NCI-H345 (cell line): ENCODE measurements at places on chromosomes 5 and 9.
A peak's percentile ranks its signal among the peaks of the same experiment; 100 is the strongest.

DNA sequence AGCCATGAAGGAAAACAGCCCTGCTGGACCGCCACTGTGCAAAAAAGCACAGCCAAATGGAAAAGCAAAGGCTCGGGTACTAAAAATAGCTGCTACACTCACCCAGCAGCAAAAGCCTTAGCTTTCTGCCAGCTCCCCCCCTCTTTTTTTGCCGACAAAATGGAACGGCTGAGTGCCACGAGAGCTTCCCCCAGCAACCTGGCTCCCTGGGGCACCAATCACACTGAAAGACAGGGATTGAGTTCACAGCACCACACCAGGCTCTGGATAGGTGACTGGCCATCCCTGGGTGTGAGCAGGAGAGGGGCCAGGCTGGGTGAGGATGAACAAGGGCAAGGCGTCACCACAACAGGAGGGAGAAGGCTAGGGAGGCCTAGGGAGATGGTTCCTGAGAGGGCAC lies 66.7 kb downstream of the SIL1 start:
- DNase-seq, result peak; percentile 86

DNA sequence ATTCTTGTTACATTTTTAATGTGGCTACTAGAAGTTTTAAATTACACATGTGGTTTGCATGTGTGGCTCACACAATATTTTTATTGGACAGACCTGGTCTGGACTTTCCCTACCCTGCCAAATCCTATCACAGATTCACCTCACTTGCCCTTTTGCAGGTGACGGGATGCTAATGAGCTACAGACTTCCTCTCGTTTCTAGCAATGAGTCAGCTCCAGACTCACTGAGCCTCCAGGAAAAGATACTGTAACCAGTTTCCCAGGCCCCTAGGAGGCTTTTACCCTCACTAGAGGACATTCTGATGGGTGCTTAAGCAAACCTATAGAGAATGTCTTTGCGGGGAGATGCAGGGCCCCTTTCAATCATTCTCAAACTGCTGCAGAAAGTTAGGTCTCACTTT lies 135.4 kb downstream of the WDR41 start:
- no peak for DNase-seq

DNA sequence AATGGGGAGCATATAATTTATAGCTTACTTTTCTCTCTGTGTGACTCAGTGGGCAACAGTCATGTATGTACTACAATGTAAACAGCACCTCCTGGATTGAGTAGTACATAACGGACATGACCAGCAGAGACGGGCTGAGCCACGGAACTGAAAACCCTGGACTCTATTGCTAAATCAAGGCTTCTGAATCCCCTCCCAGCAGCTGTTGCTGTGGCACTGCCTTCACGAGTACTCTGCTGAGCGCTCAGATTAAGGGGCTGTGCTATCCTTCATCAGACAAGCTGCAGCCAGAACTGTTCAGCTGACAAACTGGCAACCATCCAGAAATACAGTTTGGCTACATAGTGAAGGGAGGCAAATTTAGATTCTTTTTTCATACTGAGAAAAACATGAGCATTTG lies 131.3 kb upstream of the CCDC180 start:
- peak; percentile 84 for DNase-seq

- no peak for DNase-seq
Measured at GRCh38 chr9:132446887-132447286, 36.9 kb downstream of the CFAP77 start.

GRCh38 chr9:90770927-90771326 lies 30.7 kb upstream of the SYK start:
- no peak for DNase-seq
